ENCODE measurements at places on chromosomes 1 and 21.

GRCh38 chr1:182624577-182624976 lies 20.4 kb upstream of the RGS16 start:
- no peak for DNase-seq

DNA sequence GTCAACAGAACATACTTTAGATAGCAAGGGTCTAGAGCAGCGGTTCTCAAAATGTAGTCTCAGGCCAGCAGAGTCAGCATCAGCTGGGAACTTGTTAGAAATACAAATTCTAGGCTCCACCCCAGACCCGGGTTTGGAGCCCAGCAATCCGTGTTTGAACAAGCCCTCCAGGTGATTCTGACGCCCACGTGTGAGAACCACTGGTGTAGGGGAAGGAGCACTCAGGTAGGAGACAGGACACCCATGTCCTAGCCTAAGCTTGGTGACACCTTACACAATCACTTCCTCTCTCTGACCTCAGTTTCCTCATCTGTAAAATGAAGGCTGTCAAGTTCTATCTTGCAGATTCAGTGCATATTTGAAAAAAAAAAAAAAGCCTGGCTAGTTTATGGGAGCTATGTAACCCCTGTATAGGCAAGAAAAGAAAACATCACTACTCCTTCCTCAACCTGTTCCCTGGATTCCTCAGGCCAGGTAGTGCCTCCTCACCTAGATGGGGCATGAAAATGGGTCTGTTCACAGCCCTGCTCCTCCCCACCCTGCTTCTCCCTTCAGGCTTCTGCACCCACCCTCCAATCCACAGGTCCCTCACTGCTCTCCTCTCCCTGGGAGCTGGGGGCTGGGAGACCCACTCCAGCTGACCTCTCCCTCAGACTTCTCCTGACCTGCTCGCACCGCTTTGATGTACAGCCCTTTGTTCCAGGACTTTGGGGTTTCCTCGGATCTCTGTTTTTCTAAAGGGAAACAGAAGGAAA lies 7.1 kb upstream of the PHLDA3 start:
- DNase-seq = no peak

- no peak for DNase-seq
These were observed 78.4 kb downstream of the TAS1R2 start for GRCh38 chr1:18781031-18781430.

DNA sequence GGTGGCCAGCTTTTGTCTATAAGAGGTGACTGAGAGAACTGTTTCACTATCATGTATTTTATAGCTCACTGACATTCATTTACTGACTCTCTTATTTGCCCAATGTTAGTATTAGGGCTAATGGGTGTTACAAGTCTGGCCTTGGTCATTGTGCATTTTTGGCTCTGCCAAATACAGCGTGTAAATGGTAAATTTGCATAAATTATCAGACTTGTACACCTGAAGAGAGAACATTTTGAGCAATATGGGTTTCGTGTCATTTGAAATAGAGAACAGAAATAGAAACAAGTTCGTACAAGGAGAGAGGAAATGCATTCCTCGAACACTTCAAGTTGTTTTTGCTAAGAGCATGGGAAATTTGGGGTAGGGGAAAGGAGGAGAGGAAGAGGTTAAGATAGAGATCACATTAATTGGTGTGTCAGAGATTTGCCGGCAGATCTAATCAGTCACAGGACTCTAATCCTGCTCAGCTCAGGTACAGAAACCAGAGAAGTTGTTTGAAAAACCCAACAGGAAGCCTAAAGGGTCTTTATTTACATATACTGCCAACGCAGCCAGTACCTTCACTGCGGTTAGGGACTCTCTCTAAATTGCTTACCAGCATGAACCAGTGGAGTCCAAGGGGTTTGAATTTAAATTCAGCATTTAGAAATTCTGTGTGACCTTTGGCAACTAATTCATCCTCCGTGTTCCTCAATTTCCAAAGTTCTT lies 261.5 kb downstream of the GPATCH2 start:
- DNase-seq = no peak

- DNase-seq = no peak
These were observed 30.3 kb upstream of the FAM78B start for GRCh38 chr1:166197141-166197540.

- no peak for DNase-seq
These were observed 15.6 kb upstream of the PIGM start for GRCh38 chr1:160047111-160047991.

DNA sequence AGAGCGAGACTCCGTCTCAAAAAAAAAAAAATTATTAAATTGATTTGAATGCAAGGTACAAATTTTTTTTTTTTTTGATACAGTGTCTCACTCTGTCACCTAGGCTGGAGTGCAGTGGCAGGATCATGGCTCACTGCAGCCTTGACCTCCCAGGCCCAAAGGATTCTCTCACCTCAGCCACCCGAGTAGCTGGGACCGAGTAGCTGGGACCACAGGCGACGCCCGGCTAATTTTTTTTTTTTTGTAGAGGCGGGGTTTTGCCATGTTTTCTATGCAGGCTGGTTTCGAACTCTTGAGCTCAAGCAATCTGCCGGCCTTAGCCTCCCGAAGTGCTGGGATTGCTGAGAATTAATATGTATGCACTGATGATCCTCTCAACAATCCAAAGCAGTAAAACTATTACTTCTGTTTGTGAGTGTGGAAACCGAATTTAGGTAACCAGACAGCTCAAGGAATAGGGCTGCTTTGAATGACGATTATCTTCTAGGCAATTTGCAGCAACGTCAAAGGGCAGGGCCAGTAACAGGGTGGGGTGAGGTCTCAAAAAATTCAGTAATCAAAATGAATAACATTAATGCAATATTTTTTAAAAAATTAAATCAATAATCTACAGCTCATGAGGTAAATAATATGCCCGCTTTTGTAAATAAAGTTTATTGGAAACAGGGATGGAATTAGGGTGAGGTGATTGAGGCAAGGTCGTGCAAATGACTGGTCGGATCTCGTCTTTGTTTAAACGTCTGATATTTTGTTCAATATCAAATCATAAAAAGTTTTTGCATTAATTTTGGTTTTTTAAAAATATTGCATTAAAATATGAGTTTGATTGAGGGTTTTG lies 1.2 kb downstream of the CLSPN start:
- no peak for DNase-seq

GRCh38 chr1:32948905-32949304 lies 15.7 kb downstream of the RNF19B start:
- no peak for DNase-seq

- DNase-seq = no peak
These were observed 14.9 kb downstream of the ZYG11A start for GRCh38 chr1:52857443-52857842.

DNA sequence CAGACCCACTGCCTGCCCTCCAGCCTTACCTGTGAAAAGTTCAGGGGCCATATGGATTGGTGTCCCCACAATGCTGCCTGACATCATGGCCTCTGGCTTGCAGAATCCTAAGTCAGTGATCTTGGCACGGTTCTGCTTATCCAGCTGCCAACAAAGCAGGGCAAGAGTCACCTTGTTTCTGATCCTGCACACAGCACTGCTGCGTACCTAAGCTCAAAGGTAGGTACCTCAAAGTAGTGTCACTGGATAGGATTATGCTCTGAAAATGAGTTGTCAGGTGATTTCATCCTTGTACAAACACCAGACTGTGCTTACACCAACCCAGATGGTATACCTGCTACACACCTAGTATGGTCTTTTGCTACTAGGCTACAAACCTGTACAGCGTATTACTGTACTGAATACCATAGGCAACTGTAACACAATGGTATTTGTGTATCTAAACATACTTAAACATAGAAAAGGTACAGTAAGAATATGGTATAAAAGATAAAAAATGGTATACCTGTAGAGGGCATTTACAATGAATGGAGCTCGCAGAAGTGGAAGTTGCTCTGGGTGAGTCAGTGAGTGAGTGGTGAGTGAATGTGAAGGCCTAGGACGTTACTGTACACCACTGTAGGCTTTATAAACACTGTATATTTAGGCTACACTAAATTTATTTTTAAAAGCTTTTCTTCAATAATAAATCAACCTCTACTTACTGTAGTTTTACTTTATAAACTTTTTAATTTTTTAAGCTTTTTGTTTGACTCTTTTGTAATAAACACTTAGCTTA lies 29.1 kb upstream of the RBBP5 start:
- no peak for DNase-seq

All from activated naive CD4-positive, alpha-beta T cell treated with Interleukin-2 at 50 U/mL for 16 hours (primary cell).